ENCODE measurements at places on chromosomes 13 and 19.

- no peak for DNase-seq
These were observed 21.7 kb downstream of the PEPD start for GRCh38 chr19:33499671-33500506.

DNA sequence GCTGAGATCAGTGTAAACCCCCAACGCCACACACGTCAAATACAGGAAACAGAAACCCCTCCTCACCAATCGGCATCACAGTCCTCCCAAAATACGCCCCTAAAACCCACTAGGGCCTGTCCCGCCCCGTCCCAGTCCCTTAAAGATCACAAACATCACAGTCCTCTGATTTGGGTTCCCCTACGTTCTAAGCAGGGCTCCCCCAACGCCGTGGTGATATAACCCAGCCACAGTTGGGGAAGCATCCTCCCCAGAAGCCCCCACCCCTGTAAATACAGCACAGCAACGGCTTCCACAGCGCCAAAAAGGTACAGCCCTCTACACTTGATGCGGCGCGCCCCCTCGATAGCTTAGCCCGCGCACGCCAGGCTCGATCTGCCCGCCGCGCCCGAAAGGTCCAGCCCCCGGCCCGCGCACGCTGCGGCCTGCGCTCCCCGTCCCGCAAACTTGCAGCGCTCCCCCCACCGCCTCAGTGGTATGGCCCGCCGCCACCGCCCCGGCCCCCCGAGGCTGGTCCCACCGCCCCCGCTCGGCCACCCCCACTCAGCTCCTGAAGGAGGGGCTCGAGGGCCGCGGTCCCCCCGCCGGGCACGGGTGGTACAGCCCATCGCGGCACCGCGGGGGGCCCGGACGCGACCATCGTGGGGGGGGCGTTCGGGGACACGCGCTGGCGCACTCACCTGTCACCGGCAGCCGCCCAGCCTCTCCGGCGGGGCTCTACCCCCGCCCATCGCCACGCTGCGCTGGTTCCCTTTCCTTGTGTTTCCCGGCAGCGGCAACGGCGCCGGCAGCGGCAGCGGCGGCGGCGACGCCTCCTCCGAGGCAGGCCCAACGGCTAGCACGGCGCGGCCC lies at the start of gene AKT2:
TSS of gene AKT2 (minus strand) at position 845 of the 852 bp plus-strand sequence. CDS start 20,078 bp downstream, outside the sequence.
- DNase-seq: no peak

- peak; percentile 29 for DNase-seq
These were observed 413.5 kb upstream of the HTR2A start for GRCh38 chr13:47310401-47310800.

- DNase-seq: peak; percentile 43
These were observed 2.0 kb downstream of the ZFP36 start for GRCh38 chr19:39408392-39409207.

GRCh38 chr13:51905787-51906186 lies 44.0 kb downstream of the CCDC70 start:
- DNase-seq: no peak

- peak; percentile 58 for DNase-seq
These were observed 33.2 kb upstream of the KATNAL1 start for GRCh38 chr13:30340331-30341250.

- DNase-seq: peak; percentile 82
These were observed 17.7 kb downstream of the TMEM161A start for GRCh38 chr19:19120308-19121231.

DNA sequence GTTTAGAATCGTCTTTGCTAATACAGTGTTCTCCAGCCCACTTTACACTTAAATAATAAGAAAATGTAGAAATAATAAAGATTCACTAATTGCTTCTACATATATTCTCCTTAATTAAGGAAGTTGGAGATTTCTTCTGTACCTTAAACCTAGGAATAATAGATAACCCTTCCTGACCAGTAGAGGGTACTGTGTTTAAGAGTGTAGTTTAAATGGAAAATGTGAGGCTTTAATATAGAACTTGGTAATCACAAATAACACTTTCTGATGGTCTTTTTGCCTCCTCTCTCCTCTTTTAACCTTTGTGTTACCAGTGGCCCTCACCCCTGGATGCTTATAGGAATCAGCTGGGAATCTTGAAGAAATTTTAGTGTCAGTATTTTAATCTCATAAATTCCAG lies 20.7 kb downstream of the POMP start:
- DNase-seq: peak; percentile 48

DNA sequence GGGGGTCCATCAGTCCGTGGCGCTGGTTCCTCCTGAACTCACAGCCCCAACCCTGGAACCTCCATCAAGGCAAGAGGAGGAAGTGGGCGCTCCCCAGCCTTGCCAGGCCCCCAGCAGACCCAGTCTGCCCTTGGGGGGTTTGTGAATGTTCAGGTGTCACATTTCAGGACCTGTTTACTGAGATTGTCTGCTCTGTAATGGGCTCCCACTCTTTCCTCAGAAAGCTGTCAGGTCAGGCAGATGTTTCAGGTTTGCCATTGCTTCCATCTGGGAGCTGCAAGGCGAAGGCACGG lies 29.4 kb downstream of the TSSK6 start:
- no peak for DNase-seq

DNA sequence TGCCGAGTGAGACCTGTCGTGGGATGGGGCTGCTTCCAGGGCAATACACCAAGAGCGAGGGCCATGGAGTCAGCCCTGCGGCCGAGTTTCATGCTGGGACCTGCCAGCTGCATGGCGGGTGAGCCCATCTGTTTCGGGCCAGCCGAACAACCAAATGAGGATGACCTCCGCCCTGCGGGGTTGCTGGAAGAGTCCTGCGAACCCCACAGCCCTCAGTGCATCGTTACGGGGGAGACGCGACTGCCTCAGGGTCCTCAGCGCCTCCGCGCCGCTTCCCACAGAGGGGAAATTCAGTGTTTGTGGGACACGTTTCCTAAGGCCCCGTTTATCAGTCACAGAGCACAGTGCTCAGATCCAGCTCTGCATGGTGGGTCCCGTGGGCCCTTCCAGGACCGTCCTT lies 22.0 kb downstream of the SLC15A1 start:
- DNase-seq: no peak

DNA sequence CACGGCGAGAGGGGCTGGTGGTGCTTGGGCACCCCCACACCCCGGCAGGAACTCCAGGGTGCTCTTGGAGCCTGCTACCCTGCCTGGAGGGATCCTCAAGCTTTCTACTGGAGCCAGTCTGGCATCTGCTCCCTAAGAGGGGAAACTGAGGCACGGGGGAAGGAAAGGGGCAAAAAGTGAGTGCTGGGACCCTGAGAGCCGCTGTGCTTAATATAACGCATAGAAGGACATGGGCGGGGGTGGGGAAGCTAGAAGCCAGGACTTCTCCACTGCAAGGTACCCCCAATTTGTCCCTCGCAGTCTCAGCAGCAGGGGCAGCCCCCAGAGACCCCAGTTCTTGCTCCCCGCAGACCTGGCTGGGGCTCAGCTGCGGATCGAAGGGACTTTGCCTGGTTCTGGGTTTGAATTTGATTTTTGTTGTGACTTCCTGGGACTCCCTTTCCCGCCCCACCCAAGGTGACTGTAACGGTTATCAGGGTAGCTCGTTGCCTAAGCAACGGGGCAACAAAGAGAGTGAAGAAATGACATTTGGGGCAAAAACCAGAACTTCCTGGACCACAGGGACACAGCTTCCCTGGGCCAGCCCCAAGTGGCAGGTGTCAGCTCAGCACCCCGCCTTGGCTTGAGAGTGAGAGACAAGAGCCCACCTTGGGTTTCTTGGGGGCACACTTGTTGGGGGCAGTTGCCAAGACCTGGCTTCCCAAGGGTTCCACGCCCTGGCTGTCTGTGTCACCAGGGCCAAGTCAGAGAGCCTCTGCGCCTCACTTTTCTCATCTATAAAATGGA lies 638 bp downstream of the ADGRE5 start:
- DNase-seq: peak; percentile 38

- DNase-seq: no peak
These were observed 105.1 kb downstream of the DNAJC15 start for GRCh38 chr13:43128504-43128961.

DNA sequence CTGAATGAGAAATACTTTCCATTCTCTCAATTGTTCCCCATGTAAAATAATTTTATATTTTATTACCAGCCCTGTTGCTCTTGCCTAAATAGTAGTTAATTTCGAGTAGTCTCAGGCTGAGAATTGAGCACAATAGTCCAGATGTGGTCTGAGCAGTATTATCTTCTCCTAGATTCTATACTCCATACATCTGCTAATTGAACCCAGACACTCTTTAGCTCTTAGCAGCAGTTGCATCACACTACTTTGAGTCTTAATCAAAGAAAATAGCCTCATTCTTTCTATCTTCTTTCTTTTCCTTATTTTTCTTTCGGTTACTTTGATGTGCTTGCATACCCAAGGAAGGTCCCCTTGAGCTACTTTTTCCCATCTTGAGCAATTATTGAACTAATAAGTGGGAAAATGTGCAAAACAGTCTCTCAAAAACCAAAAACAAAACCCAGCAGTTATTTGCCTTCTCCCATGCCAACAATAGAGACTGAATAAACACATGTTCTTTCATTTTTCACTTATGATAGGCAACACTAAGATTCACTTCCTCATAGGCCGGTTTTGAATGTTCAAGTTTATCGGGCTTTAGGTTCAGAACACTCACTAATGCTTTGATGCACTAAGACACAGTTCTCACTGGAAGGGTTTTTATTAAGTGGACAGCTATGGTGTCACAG lies 204.5 kb downstream of the POU4F1 start:
- no peak for DNase-seq

- no peak for DNase-seq
These were observed 709.4 kb downstream of the PCDH9 start for GRCh38 chr13:66520511-66521355.

DNA sequence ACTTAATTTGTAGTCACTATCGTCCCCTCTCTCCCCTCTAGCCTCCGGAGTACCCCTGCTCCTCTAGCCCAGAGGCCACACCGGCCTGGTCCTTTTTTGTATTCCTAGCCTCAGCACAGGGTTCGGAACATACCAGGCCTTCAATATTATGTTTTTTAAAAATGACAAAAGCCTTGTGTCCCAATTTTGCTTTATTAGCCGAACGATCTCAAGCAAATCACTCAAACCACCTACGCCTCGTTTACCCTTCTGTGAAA lies 463 bp upstream of the POMP start:
- DNase-seq: no peak

GRCh38 chr13:74115133-74115532 lies 19.1 kb downstream of the KLF12 start:
- peak; percentile 68 for DNase-seq

DNA sequence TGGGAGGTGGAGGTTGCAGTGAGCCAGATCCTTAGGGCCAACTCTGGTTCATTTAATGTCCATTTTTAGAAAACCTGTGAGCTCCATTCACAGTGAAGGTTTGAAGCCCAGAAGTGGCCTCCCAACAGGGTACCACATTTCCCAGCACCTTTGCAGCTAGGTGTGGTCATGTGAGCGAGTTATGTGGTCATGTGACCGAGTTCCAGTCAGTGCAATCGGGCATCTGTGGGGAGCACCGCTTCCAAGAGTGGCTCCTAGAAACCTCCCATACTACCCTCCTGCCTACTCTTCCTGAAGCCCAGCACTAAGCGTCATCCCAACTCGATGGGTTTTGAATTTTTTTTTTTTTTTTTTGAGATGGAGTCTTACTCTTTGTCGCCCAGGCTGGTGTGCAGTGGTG lies 663 bp upstream of the PLA2G4C start:
- DNase-seq: no peak

DNA sequence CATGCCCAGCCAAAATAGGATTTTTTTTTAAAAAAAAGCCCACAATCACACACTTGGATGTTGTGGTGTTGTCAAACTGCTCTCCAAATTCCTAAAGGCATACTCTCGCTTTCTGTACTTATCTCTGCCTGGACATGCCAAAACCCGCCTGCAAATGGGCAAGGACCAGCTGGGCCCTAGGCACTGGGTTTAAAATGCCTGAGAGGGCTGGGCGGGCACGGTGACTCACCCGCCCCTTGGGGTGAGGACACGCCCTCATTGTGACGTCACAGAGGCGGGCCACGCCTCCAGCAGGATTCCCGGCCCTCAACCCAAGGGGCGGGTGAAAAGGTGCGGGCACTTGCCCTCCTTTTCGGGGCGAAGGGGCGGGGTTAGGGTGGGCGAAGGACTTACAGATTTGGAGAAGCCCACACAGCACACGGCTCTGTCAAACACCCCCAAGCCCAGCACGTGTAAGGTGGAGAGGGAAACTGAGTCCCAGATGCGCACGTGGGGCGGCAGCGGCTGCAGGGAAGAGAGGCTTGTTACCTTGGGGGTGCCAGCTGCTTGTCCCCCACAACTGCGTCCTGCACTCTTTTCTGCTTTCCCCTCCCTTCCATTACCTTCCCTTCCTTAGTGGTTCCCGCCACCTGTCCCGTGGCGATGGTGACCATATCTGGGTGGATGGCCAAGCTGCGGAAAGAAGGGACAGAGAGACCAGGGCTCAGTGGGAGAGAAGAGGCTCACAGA lies 6.6 kb downstream of the EML2 start:
- DNase-seq: peak; percentile 70

GRCh38 chr19:7607212-7607873 lies 11.7 kb downstream of the CAMSAP3 start:
- no peak for DNase-seq

- no peak for DNase-seq
These were observed 30.1 kb downstream of the DOT1L start for GRCh38 chr19:2193807-2194206.

DNA sequence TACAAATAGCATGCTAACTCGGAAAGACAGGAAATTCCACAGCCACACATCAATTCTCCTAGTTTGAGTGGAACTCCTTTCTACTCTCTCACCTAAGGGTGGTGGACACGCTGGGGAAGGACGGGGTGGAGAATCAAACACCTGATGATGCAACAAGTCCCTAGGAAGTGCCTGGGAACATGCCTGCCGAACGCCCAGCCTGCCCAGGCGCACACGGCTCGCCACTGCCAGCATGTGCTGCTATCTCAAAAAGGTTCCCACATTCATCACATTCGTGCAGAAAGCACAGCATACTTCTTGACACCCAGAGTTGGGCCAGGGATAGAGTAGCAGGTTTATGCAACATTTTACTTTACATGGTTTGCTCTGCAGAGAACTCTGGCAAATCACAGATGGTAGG lies 164.6 kb downstream of the ABCC4 start:
- DNase-seq: no peak

GRCh38 chr13:37539976-37540605 lies 58.5 kb downstream of the POSTN start:
- no peak for DNase-seq

- DNase-seq: no peak
These were observed 3.7 kb upstream of the ZNF441 start for GRCh38 chr19:11763117-11763516.

GRCh38 chr13:37914781-37915391 lies 45.3 kb upstream of the TRPC4 start:
- peak; percentile 4 for DNase-seq

DNA sequence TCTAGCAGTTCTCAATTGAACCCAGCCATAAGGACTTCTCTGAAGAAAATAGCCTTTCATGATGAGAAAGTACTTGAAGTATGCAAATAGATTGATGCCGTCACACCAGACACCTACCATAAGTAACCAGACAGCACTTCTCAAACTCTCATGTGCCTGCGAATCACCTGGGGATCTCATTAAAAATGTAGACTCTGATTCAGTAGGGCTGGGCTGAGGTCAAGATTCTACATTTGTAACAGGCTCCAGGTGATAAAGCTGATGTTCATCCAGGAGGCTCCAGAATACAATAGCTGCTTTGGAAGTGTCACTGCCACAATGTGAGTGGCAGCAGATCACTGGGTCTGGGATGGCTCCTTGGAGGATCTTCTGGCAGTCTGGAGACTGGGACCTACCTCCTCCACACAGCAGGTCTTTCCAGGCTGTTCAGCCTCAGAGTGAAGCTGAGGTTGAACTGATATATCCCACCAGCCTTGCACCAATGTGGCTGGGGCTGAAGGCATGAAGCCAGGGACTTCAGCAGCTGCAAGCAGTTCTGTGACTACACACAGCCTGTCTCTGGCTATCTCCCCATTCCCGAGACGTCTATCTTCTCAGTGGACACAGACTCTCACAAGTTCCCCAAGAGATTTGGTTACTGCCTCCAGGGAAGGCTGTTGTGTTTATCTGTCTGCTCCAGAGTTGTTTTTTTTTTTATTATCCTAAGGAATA lies 9.1 kb downstream of the MBNL2 start:
- peak; percentile 30 for DNase-seq
